H9 (cell line): ENCODE measurements at places on chromosomes 2 and 18. TPM values are rescaled to one million over a fixed set of nuclear protein-coding genes. Genes with fewer than 3 reads are reported as not detected.

IGFBP2 gene
- 363 and 366 TPM in 2 replicates for total RNA-seq

ATP8B1 gene
- total RNA-seq, result 0.53 and 1.1 TPM in 2 replicates

GAREM2 gene
- total RNA-seq, result 14.2 and 14.4 TPM in 2 replicates

- DNase-seq, result no peak
Measured at GRCh38 chr2:96403481-96403880, 67.9 kb downstream of the NCAPH start.

- DNase-seq, result no peak
Measured at GRCh38 chr2:153145470-153145978, 333.0 kb downstream of the RPRM start.

- no peak for DNase-seq
Measured at GRCh38 chr2:198587741-198588140, 783.3 kb downstream of the PLCL1 start.

DNA sequence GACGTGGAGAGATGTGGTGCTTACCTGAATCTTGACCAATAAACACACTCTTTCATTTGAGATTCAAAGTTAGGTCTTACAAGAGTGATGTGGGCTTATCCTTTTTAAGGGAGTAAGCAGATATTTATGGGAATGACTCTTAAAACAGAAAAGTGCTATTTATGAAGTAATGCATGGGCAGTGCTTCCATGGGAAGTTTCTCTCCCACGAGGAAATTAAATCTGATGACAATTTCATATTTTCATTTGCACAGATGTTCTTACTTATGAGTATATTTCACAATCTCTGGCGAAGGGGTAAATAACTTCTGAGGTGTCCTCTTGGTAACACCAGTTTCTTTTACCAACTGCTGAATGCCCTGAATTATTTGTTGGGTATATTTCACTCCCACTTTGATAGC lies 21.0 kb downstream of the PNPT1 start:
- no peak for DNase-seq
